Mesendoderm (in vitro differentiated cells): ENCODE measurements at places on chromosomes 13 and 19.
A peak's percentile ranks its signal among the peaks of the same experiment; 100 is the strongest.

DNA sequence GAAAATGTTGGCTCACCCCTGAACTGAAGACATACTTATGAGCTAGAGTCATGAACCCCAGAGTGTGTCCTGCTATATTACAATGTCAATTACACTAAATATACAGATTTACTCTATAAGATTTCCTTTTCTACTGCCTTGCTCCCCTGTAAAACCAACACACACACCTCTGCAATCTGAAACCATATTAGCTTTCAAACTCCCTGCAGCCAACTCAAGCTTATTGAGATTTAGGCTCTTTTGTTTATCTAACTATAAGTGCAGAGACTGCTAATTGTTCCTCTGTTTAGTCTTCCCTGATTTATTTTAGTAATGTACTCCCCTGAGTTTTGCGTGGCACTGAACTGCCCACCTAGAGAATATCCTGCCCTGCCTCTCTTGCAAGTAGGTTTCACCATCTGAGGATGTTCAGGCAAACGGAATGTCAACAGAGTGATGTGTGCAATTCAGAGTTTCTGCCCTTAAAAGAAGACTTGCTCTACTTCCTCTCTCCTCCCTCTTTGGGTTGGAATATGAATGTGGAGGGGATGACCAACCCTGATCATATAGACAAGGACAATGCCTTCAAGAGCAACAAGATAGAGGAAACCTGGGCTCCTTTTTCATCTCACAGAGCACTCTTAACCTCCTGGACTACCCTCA is 22.3 kb downstream of the FAM216B start:
- DNase-seq, result no peak

GRCh38 chr13:51697855-51698254 is 106.1 kb downstream of the DHRS12 start:
- no peak for DNase-seq

DNA sequence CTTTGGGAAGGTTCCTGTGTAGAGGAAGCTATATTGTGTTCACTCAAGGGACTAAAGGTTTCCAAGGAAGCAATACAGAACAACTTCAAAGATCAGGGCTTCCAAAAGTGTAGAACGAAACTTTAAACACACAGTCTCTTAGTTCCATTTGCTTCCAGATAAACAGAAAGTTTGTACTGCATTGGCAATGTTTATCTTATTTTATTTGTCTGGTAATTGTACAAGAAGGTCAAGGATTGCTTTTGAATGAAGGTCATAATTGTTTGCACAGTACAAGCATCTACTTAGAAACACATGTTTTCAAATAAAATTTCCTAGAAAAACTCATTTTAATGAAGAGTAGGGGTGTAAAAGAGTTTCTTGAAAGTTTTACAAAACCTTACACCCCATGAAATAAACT is 712.7 kb upstream of the SGCG start:
- DNase-seq, result no peak

DNA sequence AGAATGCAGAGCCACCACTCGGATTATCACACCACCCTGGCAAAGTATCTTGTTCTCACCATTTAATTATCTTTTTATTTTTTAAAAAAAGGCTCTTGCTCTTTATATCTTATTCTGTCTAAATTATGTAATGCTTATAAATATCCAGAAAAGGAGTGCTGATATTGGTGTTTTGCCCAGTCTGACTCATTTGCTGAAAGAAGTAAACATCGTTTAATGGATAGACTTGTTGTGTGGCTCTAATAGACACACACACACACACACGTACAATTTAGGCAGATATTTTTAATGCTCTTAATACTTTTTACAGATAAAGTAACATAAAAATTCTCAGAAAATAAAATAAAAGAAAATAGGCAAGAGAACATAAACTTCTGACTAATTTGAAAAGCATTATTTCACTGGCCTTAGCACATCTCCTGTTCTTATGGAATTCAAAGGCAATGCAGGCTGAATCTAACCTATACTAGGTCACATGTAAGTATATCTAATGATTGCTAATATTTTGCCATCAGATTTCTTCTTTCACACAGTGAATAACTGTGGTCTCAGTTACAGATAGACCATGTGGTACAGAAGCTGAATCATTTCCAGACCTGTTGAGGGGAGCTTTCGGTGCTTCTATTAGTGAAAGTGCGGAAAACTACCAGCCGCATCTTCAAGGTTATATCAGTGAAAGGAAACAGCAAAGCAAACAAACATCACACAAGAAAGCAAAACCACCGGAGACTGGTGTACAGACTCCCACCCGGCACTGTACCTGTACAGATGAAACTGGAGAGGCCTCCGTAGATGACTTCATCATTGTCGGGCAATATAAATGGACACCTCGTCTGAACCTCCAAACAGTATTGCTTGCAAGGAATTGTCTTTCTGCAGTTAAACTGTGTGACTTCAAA is 642.1 kb upstream of the ARGLU1 start:
- no peak for DNase-seq

GRCh38 chr13:59422646-59423045 is 741.1 kb downstream of the DIAPH3 start:
- DNase-seq, result peak; percentile 72
